ENCODE measurements at places on chromosomes 3 and 15. TPM values are rescaled to one million over a fixed set of nuclear protein-coding genes. Genes with fewer than 3 reads are reported as not detected.

DNA sequence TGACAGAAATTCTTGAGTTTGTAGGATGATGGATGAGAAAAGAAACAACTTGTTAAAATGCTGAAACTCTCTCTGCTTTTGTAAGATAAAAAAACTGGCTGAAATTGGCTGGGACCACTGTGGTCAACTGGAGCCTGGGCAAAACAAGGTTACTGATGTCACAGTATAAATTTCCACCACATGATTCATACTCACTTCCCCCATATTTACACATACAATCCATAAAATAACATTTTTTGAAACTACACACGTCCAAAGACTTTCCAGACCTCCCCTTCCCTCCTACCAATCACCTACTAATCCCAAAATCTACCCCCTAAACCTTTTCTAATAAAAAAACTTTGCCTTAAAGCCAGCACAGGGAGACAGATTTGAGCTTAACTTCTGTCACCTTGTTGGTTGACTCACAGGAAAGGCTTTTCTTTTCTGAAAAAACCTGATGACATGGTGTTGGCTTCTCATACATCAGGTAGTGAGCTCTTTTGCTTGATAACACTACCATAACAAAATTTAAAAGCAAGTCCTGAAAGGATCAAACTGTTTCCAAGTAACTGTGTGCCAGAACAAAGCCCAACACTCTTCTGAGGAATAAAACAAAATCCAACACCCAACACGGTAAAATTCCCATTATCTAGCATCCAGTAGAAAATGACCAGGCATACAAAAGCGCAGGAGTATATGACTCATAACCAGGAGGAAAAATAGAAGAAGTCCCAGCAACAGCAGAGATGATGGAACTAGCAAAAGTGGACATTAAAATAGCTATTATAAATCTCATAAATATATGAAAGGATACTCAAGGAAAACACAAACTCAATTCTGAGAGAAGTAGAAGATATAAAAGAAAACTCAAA, 87.3 kb upstream of the SNRK start:
- DNase-seq, result no peak

DNA sequence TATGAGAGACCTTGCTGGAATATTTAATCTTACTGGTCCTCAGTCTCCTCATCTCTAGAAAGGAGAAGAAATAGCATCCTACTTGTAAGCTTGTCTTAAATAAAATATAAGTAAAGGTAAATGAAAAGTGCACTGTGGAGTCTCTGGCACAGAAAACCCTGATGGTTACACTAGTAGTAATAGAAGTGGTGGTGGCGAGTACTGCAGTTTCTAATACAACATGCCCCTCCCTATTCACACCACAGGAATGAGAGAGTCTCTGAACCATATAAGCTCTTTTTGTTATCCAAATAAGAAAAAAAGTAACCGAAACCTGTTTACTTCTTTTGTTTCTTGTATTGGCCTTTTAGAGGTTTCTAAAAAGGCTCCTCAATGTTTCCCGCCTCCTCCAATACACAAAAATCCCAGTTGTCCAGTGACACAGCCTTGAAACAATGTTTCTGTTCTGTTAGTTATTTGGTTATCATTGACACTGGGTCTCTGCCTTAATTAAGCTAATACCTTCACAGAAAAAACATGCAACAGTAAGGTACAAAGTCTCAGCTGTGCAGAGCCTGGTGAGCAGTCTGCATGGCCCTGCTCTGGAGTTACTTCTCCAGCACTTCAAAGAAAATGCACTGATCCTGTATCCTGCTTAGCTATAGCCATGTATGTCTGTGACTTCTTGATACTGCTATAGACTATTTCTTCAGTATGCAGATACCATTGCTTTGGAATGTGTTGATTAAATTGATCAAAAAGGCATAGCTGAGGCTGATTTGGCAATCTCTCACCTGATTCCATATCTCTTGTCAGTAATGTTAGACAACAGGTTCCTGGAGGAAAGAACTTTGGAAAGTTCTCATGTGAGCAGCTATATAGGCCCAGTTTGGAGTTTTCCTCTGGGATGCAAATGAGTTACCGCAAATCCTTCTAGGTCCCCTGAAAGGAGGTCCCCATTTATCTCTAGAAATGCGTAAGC, 315.6 kb upstream of the IL12A start:
- no peak for DNase-seq

- DNase-seq, result no peak
These were observed 12.8 kb upstream of the MOBP start for GRCh38 chr3:39454591-39455217.

- DNase-seq, result no peak
These were observed 66.2 kb downstream of the MAP4 start for GRCh38 chr3:47949979-47950378.

Gene GOLGA8T
- total RNA-seq, result not detected

Gene PLD1
- 20.6 TPM for total RNA-seq

Measured in Panc1 (cell line).